Small intestine (tissue), 16 donors: ENCODE measurements at places on chromosomes 5 and 9.

DNA sequence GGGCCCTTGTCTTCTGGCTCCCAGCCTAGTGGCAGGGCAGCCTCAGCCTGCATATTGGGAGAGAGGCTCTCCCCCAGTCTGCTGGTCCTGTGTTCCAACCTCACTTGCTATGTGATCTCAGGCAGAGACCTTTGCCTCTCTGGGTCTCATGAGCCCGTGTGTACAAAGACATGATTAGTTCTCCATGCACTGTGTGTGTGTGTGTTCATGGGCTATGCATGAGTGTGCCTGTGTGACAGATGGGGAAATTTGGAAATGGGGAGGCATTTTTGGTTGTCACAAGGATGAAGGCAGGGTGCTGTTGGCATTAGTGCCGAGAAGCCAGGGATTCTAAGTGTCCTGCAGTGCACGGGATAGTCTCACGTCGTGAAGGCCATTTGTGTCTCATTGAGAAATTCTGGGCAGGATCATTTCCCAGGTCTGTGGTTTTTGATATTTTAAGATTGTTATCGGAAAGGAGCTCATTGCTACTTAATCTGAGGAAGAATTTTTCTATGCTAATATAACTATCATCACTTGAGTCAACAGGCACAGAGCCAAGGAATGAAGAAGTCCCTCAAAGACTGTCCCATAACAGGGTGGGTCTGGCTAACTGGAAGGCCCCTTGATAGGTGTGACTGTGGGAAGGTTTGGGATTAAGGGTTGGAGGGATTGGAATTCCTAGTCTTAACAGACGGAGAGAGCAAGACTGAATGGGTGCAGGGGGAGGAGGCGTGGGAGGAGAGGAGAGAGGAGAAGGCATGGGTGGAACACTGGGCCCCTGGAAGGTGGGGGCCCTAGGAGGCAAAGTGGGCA is 168.5 kb downstream of the RGS3 start:
- no peak overlapping the region for H3K4me3 ChIP-seq
- H3K27ac ChIP-seq, result no peak overlapping the region
- no peak for DNase-seq
- no peaks in the 10 kb centered on the region for H3K27me3 ChIP-seq
- H3K4me1 ChIP-seq, result no peaks in the 10 kb centered on the region
- no peaks in the 10 kb centered on the region for H3K36me3 ChIP-seq

DNA sequence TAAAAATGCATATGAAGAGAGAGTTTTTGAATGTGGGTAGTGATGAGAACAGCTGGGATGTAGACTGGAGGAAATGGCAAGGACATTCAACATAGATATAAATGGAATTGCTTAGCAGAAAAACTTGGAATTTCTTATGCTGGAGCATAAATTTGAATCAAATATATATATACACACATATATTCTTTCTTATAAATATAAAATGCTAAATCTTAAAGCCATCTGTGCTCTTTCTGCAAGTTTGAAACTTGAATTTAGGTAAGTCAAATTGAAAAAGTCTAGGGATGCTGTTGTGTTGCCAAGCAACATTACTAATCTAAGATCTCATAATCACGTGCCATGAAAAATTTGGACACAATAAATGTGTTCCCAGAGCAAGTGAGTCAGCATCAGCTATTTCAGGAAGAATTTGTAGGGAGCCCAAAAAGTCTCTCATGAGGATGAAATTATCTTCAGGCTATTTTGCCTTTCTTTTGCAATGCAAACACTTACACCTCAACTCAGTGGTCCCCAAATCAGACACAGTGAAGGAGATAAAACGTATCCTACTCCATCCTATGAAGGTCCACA is 58.4 kb upstream of the ALDH1A1 start:
- DNase-seq, result no peak
- no peaks in the 10 kb centered on the region for H3K4me1 ChIP-seq
- H3K27me3 ChIP-seq, result no peaks in the 10 kb centered on the region
- H3K36me3 ChIP-seq, result no peaks in the 10 kb centered on the region

- H3K27ac ChIP-seq, result no peak overlapping the region
- H3K4me3 ChIP-seq, result no peak overlapping the region
- H3K27me3 ChIP-seq, result no peaks in the 10 kb centered on the region
Observed at GRCh38 chr5:103910011-103910410, 347.4 kb upstream of the NUDT12 start.

GRCh38 chr9:77291714-77292113 is 114.4 kb downstream of the VPS13A start:
- H3K27me3 ChIP-seq, result no peaks in the 10 kb centered on the region
- H3K4me3 ChIP-seq, result no peak overlapping the region
- no peak overlapping the region for H3K27ac ChIP-seq
- H3K36me3 ChIP-seq, result no peaks in the 10 kb centered on the region
- no peak for DNase-seq

GRCh38 chr5:113748403-113748802 is 234.9 kb downstream of the YTHDC2 start:
- no peak overlapping the region for H3K4me3 ChIP-seq
- H3K27ac ChIP-seq, result no peak overlapping the region
- H3K36me3 ChIP-seq, result no peaks in the 10 kb centered on the region
- no peaks in the 10 kb centered on the region for H3K27me3 ChIP-seq

DNA sequence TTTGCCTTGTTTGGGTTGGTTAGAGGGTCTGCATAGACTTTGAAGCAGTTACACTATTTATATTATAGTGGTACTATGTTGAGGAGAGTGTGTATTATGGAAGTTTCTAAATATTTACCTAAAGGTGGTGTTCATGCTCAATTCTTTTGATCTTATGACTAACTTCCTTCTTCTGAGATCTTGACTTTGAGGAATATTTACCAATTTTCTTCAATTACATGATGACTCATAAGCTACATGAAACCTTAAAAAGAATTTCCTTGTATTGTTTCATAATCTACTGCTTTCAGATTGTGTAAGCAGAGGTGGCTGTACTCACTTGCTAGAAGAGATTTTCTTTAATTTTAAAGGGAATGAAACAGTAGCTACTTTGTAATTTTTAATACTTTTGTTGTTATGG is 276.1 kb downstream of the TAF11L14 start:
- DNase-seq, result no peak
- H3K36me3 ChIP-seq, result no peaks in the 10 kb centered on the region
- H3K4me3 ChIP-seq, result no peak overlapping the region
- no peaks in the 10 kb centered on the region for H3K4me1 ChIP-seq

DNA sequence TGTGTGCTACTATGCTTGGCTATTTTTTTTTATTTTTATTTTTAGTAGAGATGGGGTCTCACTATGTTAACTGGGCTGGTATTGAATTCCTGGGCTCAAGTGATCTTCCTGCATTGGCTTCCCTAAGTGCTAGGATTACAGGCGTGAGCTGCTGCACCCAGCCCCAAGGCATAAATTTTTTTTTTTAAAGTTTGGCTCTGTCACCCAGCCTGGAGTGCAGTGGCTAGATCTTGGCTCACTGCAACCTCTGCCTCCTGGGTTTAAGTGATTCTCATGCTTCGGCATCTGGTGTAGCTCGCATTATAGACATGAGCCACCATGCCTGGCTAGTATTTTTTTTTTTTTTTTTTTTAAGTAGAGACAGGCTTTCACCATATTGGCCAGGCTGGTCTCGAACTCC is 70.3 kb downstream of the RAB24 start:
- H3K4me3 ChIP-seq, result no peak overlapping the region
- H3K36me3 ChIP-seq, result peaks cover 33% of the 10 kb centered on the region
- H3K4me1 ChIP-seq, result no peaks in the 10 kb centered on the region

DNA sequence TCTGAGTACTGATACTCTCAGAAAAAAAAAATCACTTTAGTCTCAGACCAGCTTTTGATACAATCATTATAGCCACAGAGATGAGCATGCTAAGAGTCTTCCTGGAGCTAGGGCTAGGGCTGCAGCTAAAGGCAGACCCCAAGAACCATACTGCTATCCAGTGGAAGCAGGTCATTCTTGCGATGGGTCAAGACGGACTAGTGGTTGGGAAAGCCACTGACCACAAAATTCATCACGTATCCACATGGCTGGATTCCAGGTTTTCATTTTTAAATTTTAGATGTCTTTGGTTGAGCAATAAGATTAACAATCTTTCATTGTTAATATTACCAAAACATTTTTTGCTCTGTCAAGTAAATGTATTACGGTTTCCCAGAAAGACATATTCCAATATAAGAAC is 598.1 kb downstream of the DNAH5 start:
- no peaks in the 10 kb centered on the region for H3K36me3 ChIP-seq
- H3K4me1 ChIP-seq, result no peaks in the 10 kb centered on the region
- DNase-seq, result no peak
- no peak overlapping the region for H3K27ac ChIP-seq

GRCh38 chr9:121283856-121284732 is 16.1 kb downstream of the GSN start:
- H3K27me3 ChIP-seq, result no peaks in the 10 kb centered on the region
- peaks cover 70% of the 10 kb centered on the region for H3K4me1 ChIP-seq

DNA sequence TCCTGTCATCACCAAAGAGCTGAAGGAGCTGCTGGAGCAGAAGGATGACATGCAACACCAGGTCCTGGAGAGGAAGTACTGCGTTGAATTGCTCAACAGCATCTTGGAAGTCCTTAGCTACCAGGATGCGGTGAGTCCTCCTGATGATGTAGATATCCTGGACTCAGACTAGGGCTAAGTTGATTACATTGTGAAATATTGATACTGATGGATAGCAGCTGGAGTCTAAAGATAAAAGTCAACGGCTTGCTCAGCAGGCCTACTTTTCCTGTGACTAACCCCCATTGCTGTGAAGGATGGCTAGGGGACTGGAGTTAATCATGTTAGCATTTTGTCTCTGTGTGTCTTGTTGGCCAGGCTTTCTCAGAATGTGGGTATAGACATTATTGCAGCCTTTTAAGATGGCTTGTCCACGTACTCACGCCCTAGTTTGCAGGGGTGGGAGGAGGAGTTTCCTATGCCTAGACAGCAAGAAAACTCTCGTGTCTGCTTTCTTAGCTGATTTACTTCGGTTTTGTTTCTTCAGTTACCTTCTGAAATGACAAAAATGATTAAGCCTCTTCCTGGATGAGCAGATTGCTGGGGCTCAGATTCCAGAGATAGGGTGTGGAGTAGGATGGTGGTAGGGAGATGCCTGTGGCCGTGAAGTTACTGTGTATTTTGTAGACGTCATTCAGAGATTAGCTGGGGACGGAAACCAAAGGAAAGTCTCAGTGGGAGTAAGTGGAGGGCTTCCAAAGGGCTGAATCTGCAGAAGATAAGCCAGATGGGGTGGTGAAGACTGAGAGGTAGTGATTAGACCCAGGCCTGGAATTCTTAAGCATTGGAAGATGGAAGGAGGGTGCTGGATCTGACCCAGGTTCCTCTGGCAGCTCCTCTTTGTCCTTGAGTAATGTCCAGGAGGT is 166.3 kb downstream of the DOCK2 start:
- H3K4me1 ChIP-seq, result no peaks in the 10 kb centered on the region
- H3K36me3 ChIP-seq, result no peaks in the 10 kb centered on the region
- no peak overlapping the region for H3K4me3 ChIP-seq
- H3K27ac ChIP-seq, result no peak overlapping the region
- no peaks in the 10 kb centered on the region for H3K27me3 ChIP-seq
